Activated CD4-positive, alpha-beta T cell treated with anti-CD3 and anti-CD28 coated beads for 36 hours (primary cell): ENCODE measurements at places on chromosomes 2 and 18. TPM values are rescaled to one million over a fixed set of nuclear protein-coding genes. Genes with fewer than 3 reads are reported as not detected.

HAAO gene
- total RNA-seq, result 1.2 TPM

IL37 gene
- not detected for total RNA-seq

C18orf63 gene
- total RNA-seq, result not detected

CNGA3 gene
- total RNA-seq, result not detected

DNA sequence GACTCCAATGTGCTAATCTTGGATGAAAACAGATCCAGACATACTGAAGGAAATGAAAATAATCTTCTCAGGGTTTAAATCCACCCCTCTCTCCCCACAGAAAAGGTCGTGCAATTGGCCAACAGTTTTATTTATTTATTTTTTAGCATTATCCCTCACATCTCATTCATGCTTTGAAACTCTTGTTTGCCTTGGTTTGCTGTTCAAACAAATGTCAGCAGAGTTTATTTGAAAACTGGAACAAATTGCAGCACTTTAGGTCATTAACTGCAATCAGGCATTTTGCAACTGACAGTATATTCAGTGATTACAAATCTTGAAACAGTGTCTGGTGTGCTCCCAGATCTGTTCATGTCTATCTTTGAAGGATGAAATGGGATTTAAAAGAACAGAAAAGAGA, 220.6 kb downstream of the SLC4A10 start:
- no peak for DNase-seq

GRCh38 chr2:156322686-156323231, 9.8 kb downstream of the NR4A2 start:
- peak; percentile 30 for DNase-seq

DNA sequence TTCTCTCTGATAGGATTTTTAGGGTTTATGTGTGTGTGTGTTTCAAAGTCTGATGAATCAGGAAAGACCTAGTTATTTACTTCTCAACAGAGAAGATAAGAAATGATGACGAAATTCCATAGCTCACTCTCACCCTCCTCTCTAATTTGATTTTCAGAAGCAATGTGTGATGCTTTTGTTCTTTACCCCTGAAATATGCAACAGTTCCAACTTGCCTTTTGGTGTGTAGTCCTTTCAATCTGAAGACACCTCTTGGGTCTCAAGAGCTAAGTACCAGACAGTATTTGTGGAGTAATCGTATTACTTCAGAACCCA, 18.7 kb upstream of the LCLAT1 start:
- no peak for DNase-seq

- no peak for DNase-seq
These were observed 154.3 kb upstream of the KCNH7 start for GRCh38 chr2:162992828-162993227.

DNA sequence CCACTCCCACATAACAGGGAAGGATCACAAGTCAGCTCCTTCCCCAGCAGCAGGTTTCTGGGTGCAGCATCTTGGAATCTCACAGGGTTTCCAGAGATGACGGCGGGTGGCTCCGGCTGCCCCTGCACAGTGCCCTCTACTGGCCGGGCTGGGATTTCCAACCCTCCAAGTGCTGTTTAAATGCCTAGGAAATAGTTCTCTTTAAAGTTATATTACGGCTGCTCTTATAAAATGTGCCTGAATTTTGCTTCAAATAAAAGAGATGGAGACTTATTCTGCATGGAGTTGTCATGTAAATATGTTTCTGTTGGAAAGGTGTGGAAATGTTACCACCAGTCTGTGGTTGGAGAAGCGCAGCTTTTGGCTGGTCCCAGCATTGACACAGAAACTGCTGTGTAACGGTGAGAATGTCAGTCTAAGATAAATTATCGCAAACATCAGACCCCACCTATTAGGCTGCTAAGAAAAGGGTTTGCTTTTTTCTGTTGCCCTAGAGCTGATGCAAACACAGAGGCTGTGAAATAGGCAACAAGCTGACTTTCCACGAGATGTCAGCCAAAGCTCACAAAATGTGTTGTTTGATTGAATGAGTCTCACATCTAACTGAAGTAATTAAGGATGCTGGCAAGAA, 3.3 kb upstream of the HJURP start:
- DNase-seq, result peak; percentile 81

- DNase-seq, result peak; percentile 86
These were observed 1.4 kb downstream of the PSD4 start for GRCh38 chr2:113175042-113175628.

- DNase-seq, result no peak
These were observed 113.8 kb downstream of the SMAD7 start for GRCh38 chr18:48836806-48837615.

GRCh38 chr2:172456002-172456401, 28.6 kb downstream of the ITGA6 start:
- no peak for DNase-seq

GRCh38 chr2:212892193-212892592, 259.2 kb downstream of the IKZF2 start:
- DNase-seq, result no peak

- no peak for DNase-seq
These were observed 279.2 kb downstream of the CTNNA2 start for GRCh38 chr2:79792090-79792489.

DNA sequence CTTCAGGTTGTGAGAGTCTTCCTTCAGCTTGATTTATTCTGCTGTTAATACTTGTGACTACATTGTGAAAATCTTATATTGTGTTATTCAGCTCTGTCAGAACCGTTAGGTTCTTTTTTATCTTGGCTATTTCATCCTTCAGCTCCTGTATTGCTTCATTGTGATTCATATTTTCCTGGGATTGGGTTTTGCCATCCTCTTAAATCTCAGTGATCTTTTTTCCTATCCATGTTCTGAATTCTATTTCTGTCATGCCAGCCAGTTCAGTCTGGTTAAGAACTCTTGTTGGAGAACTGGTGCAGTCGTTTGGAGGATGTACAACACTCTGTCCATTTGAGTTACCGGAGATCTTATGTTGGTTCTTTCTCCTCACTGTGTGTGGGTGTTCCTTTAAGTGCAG, 19.1 kb downstream of the MSTN start:
- no peak for DNase-seq
